ENCODE measurements at places on chromosomes 4 and X.

DNA sequence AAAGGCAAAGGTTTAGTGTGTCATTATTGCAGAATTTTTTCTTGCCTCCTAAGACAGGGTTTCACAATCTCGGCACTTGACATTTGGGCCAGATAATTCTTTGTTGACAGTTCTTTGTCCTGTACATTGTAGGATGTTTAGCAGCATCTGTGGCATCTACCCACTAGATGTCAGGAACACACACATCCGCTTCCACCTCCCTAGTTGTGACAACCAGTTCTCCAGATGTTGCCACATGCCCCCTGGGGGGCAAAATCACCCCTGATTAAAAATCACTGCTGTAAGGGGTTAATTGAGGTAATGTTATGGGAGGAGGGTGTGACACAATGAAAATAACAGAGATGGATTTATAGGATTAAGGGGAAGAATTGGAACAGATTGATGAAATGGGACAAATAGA, 75.3 kb downstream of the HMGB2 start:
- no peak for DNase-seq

DNA sequence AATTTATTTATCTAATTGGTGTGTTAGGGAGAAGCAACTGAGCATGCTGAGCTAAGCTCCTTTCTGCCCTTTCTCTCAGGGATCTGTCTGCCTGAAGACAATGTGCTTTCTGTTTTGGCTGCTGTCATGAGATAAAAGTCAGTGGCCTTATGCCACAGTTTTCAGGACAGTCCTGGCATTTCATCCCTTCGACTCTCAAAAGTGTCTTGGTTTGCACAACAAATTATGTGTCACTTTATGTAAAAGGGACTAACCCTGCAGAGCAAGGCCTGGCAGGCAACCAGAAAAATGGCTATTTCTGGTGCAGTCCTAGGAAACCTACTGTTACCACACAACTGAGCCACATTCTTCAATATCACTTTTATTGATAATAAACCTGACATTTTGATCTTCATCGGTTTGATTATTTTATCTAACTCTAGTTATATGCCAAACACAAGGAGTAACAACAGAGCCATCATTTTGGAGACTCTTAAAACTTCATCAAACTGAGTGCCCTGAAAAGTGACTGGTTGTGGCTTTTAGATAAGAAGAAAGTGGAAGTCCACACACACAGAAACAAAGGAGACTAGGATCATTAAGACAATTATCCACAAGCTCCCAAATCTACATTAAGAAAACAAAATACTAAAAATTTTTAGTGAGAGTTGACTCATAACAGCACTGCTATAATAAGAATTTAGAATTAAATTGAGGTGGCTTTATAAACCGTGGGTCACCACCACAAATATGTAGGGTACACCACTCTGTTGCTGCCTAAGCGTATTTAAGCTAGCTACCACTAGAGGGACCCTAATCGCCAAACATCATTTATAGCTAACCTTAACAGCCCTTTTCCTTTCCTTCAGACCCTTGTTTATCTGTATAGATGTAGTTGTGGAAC, 95.9 kb upstream of the PTPN13 start:
- DNase-seq, result no peak

- DNase-seq, result no peak
Measured at GRCh38 chrX:42530027-42530426, 247.9 kb downstream of the PPP1R2C start.

- DNase-seq, result no peak
Measured at GRCh38 chrX:40010550-40011321, 87.0 kb downstream of the BCOR start.

DNA sequence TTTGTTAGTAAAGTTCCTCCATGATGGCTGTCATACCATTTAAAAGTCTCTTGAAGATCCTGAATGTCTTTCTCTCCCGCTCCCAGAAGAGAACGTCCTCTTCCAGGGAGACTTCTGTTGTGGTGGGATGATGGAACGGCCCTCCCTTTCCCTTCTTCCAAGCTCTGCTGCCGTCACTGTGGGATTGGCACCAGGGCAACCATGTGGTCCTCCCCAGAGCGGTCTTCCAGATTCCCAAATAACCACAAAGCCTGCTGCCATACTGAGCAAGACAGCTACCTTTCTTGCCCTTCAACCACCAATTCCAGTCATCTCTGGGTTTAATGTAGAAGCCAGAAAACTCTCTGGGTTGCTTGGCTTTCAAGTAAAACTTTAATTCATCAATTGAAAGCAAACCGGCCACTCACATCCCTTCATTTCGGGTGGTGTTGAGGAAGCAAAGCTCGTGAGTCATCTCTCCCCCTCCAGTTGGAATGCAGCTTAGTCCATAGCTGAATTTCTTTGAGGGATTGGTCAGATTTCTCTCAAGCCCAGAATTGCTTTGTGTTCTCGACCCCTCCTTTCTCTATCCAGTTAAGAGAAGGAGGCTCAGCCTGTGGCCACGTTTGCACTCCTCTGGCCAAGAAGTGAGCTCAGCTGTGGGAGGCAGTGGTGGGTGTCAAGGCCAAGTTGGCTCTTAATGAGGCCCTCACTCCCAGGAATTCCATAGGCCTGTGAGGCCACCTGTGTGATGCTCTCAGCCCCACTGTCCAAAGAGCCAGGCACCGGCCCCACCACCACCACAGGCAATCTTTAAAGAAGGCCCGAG, 36.9 kb downstream of the FHDC1 start:
- no peak for DNase-seq

- DNase-seq, result no peak
Measured at GRCh38 chr4:141126769-141127168, 6.5 kb downstream of the RNF150 start.

DNA sequence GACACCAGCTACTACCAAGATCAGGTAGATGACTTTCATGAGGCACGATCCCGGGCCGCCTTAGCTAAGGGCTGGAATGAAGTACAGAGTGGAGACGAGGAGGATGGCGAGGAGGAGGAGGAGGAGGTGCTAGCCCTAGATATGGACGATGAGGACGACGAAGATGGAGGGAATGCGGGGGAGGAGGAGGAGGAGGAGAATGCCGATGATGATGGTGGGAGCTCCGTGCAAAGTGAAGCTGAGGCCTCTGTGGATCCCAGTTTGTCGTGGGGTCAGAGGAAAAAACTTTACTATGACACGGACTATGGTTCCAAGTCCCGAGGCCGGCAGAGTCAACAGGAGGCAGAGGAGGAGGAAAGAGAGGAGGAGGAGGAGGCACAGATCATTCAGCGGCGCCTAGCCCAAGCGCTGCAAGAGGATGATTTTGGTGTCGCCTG, 481 bp downstream of the UTP3 start:
- DNase-seq, result peak; percentile 37

DNA sequence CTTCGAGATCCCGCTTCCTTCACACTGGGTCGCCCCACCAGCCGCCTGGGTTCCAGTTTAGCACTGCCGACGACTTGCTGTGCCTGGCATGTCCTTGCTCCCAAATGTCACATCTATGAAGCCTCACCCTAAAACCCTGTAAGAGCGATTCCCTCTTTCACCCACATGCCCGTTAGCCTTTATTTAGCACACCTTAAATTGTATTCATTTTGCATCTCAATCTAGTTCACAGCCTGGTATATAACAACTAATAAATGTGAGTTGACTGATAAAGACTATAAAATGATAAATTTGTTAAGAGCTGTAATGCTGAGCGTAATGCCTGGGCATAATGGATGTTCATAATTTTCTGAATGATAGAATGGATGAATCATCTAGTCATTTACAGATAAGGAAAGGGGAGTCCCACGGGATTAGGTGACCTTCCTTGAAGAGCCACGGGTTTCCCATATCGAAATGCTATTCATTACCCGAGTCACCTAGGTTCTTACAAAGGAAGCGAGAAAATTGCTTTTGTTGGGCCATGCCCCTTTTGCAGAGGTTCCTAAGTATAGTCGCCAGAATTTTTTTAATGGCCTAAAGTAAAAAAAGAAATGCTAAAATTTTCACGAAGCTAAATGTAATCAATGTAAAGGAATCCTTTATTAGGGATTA, 1.1 kb upstream of the AP1S2 start:
- no peak for DNase-seq

DNA sequence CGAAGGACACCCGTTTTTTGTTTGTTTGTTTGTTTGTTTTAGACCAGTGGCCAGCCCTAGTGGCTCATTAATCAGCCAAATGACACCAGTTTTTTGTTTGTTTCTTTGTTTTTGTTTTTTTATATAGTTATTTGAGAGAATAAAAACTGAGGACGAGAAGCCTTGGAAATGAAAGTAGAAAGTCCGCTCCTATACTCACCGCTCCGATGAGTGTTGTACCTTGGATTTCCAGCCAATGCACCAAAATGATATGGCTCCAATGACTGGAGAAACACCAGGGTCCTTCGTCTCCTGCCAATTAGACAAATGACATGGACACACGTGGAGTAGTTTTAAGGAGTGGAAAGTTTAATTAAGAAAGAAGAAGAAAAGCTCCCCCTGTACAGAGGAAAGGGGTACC, 87.9 kb downstream of the ZXDA start:
- DNase-seq, result no peak

- no peak for DNase-seq
Measured at GRCh38 chr4:37066159-37066558, 178.4 kb upstream of the NWD2 start.

- no peak for DNase-seq
Measured at GRCh38 chrX:65783746-65784145, 116.3 kb downstream of the MSN start.

GRCh38 chr4:112664611-112665010, 27.7 kb downstream of the LARP7 start:
- DNase-seq, result no peak

DNA sequence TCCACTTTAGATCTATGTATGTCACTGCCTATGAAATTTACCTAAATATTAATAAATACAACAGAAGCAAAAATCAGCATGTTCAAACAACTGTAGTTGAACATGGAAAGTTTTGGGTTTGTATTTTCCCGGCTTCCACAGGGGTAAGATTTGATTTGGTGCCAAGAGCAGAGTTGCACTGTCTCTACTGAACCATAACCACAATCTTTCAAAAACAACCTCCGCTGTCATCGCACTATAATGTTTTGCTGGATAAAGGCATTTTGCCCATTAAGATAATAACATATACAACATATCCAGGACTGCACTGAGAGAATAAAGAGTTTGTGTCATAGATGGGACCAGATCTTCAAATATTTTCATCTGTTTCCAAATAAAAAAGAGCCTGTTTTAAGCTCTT, 94.9 kb downstream of the TENM3 start:
- no peak for DNase-seq

- DNase-seq, result no peak
Measured at GRCh38 chr4:174210354-174210753, 73.1 kb downstream of the FBXO8 start.

DNA sequence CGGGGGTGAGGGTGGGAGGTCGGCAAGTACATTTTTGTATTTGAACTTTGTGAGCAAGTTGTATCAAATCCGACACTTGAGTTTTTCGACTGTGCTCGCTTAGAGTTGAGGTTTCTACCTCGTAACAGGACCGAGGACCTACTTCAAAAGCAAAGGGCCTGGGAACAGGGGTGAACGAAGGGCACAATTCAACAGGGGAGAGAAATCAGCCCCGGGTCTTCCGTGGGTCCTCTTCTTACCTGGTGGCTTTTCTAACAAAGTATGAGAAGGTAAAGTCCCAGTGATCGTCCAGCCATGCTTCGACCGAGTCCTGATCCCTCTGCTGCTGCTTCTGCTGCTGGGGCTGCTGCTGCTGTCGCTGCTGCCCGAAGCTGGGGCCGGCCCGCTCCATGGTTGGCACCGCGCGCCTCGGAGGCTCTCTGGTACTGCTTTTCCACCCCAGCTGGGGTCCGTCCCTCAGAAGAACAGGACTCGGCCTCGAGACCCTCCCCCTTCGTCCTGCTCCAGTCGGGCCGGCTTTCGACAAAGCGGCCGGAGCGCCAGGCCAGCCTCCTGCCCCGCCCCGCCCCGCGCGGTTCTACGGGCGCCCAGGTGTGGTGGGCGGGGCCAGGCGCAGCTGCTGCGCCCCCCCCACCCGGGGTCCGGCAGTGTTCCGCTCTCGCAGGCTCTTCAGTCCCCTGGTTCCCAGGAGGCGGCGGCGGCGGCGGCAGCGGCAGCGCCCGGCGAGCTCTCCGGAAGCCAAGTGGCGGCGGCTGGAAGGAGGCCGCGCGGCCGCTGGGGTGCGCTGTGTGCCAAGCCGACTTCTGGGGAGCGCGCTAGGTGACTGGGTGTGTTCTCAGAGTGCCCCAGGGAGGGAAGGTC, at the start of gene PDE5A:
Gene PDE5A (minus strand): TSS at position 524 of the 861 bp plus-strand sequence. CDS start 133 bp downstream, at position 391.
- peak; percentile 78 for DNase-seq

DNA sequence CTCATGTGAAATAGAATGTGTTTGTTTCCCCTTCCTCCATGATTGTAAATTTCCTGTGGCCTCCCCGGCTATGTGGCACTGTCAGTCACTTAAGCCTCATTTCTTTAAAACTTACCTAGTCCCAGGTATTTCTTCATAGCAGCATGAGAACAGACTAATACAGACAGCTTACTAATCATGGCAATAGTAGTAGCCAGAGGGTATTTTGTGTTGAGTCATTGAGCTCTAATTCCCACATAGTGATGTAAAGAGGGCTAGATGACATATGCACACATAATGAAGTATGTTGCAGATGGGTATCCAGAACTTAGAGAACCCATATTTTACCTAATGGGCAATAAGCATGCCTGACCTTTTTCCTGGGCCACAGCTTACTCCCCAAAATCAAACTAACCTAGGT, 1197.2 kb downstream of the PCDH7 start:
- DNase-seq, result no peak

- no peak for DNase-seq
Measured at GRCh38 chrX:37786624-37787422, 7.0 kb downstream of the CYBB start.

DNA sequence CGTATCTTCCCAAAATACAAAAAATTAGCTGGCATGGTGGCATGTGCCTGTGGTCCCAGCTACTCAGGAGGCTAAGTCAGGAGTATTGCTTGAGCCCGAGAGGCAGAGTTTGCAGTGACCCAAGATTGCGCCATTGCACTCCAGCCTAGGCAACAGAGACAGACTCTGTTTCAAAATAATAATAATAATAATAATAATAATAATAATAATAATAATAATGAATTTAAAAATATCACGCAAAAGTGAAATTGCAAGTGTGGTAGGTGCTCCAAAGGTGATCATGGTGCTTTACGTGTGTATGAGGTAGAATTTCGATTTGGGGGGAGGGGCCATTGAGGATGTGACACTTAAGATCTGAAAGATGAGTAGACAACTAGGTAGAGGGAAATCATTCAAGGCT, 4.9 kb upstream of the HPSE start:
- DNase-seq, result no peak

DNA sequence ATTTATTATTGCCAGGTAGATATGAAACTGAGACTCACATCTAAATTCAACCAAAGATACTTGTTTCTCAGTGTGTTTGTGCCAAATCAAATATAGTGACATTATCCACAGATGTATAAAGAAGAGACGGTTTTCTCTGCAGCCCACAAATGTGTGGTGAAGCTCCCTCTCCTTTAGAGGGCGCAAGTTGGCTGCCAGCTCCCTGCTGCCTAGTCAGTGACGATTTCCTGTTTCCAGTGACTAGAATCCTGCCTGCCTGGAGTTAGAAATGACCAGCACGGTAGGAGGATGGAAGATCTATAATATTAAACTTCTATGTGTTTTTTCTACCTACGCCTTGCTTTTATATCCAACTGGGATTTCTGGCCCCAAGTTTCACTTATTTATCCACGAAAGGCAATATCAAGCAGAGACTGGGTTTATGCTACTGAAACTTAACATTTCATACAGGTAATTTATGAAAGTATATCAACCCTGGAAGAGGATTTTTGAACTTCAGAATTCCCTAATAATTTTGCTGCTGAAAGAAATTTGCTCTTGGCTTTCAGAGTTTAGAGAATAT, 1793.7 kb upstream of the TENM3 start:
- no peak for DNase-seq
